ENCODE measurements at places on chromosomes 2 and 18.

DNA sequence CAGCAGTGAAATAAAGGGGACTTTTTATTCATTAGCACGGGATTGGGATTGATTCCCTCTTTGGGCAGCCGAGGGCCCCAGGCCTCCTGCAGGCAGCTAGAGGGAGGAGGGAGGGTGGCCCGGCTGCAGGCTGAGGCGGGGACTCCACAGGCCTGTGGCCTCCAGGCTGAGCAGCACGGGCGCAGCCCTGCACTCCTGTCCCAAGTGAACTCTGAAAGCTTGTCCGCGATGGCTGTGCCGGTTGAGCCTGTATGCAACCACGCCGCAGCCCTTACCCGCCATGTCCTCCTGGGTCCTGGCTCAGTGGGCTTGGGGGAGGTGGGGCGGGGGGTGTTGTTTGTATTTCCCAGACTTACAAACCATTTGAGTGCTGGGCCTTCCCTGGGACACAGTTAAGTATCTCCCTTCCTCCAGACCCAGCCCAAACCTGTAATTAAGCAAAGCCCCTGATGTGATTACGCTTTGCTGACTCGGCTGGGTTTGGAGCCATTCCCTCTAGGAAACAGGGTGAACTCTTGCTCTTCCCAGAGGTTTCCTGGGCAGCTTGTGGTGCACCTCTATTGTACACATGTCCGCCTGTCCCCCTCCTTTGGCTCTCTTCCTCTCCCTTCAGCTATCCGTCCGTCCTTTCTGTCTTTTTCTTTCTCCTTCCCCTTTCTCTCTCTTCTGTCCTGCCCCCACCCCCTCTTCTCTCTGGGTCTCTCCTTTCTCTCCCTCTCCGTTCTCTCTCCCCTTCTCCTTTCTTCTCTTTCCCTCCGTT is 5.3 kb downstream of the GLI2 start:
- peak overlapping the region; percentile 55 for H3K4me3 ChIP-seq
- H3K4me1 ChIP-seq = peaks cover 29% of the 10 kb centered on the region
- peak overlapping the region; percentile 70 for H3K27ac ChIP-seq
- no peaks in the 10 kb centered on the region for H3K27me3 ChIP-seq
- DNase-seq = peak; percentile 58

DNA sequence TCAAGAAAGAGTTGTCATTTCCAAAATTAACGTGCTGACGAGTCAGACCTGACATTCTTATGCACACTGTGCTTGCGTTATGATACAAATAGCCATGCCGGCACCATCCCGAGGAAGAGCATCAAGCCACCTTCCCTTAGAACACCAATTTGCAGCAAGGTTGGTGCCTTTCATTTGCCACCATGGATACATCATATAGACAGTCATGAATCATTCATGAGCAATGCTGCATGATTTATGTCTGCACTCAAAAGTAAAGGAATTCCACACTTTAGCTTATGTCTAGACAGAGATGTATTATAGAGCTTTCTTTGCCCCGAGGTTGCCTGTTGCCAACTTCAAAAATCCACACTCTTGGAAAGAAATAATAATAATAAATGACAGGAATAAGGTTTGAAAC is 166.9 kb downstream of the VWC2L start:
- no peak overlapping the region for H3K27ac ChIP-seq
- H3K27me3 ChIP-seq = no peaks in the 10 kb centered on the region
- no peaks in the 10 kb centered on the region for H3K4me1 ChIP-seq
- DNase-seq = no peak
- no peaks in the 10 kb centered on the region for H3K36me3 ChIP-seq

GRCh38 chr2:129752176-129752575 is 227.3 kb upstream of the RAB6C start:
- no peaks in the 10 kb centered on the region for H3K36me3 ChIP-seq
- no peaks in the 10 kb centered on the region for H3K4me1 ChIP-seq
- no peak overlapping the region for H3K27ac ChIP-seq
- H3K4me3 ChIP-seq = no peak overlapping the region

- H3K27ac ChIP-seq = no peak overlapping the region
- DNase-seq = no peak
- no peaks in the 10 kb centered on the region for H3K36me3 ChIP-seq
- H3K4me1 ChIP-seq = peaks cover 9% of the 10 kb centered on the region
- no peak overlapping the region for H3K4me3 ChIP-seq
Observed at GRCh38 chr2:64329848-64330247, 124.1 kb upstream of the LGALSL start.

DNA sequence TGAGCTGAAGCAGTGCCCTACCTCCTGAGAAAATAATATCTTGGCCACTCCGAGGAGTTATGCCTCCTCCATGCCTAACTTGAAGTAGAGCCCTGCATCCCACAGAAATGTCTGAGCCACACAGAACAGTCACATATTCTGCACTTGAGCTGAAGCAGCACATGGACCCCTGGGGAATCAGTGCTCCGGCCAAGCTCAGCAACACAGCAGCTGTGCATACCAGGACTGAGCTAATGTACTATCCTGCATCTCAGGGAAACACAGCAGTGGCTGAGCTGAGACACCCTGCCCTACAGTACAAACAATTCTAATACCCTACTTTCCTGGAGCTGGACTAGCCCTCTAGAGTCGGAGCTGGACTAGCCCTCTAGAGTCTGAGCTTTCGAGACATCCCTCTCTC is 166.9 kb downstream of the ZNF516 start:
- no peak overlapping the region for H3K27ac ChIP-seq
- H3K36me3 ChIP-seq = no peaks in the 10 kb centered on the region
- H3K27me3 ChIP-seq = no peaks in the 10 kb centered on the region
- H3K4me1 ChIP-seq = no peaks in the 10 kb centered on the region
- no peak for DNase-seq
- no peak overlapping the region for H3K4me3 ChIP-seq

DNA sequence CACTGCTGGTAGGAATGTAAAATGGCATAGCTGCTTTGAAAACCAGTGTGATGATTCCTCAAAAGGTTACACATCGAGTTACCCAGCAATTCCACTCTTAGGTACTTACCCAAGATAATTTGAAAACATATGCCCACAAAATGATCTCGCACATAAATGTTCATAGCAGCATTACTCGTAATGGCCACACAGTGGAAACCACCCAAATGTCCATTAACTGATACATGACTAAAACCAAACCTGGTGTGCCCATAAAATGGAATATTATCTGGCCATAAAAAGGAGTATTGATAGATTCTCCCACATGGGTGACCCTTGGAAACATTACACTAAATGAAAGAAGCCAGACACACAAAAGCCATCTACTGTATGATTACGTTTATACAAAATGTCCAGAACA is 70.4 kb downstream of the ALPK2 start:
- no peak for DNase-seq
- H3K27ac ChIP-seq = no peak overlapping the region
- H3K27me3 ChIP-seq = no peaks in the 10 kb centered on the region
- H3K36me3 ChIP-seq = no peaks in the 10 kb centered on the region
- no peaks in the 10 kb centered on the region for H3K4me1 ChIP-seq

DNA sequence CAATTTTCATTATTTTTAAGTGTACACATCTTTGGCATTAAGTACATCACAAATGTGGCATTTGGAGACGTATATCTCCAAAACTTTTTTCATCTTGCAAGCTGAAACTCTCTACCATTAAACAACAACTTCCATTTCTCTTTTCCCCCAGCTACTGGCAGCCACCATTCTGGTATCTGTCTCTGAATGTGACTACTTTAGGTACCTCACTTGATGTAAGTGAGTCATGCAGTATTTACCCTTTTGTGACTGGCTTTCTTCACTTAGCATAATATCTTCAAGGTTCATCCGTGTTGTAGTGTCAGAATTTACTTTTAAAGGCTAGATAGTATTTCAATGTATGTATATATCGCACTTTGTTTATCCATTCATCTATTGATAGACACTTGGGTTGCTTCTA is 17.0 kb downstream of the BABAM2 start:
- no peaks in the 10 kb centered on the region for H3K27me3 ChIP-seq
- H3K4me3 ChIP-seq = no peak overlapping the region
- no peak for DNase-seq
- H3K4me1 ChIP-seq = peaks cover 7% of the 10 kb centered on the region
- H3K27ac ChIP-seq = no peak overlapping the region

DNA sequence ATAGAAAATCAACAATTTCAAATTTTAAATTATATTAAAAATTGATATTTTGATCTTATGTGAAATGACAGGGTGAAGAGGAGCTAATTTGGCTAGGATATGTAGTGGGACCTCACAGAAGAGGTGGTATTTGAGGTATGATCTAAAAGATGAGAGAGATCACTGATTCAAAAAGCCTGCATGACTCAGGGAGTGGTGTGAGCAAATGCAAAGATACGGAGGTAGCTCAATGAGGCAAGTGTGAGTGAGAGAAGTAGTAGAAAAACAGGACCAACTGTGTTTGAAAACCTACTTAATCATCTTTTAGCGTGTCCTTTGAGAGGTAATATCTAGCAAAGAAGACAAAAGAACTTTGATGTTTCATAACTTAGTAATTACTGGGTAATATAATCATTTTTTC is 557.5 kb downstream of the DSC3 start:
- no peak overlapping the region for H3K4me3 ChIP-seq
- no peaks in the 10 kb centered on the region for H3K27me3 ChIP-seq
- H3K27ac ChIP-seq = no peak overlapping the region
- H3K4me1 ChIP-seq = no peaks in the 10 kb centered on the region

GRCh38 chr2:144711084-144711483 is 191.2 kb upstream of the ZEB2 start:
- no peak overlapping the region for H3K27ac ChIP-seq
- H3K36me3 ChIP-seq = no peaks in the 10 kb centered on the region
- no peaks in the 10 kb centered on the region for H3K4me1 ChIP-seq

GRCh38 chr2:30447149-30448045 is at the start of gene LCLAT1:
LCLAT1 (plus strand) TSS chr2:30447246; CDS start chr2:30525591, 78,345 bp downstream.
- H3K36me3 ChIP-seq = no peaks in the 10 kb centered on the region
- H3K27ac ChIP-seq = peak within 1 kb of the TSS; percentile 67
- H3K4me1 ChIP-seq = peaks cover 10% of the 10 kb centered on the region
- no peaks in the 10 kb centered on the region for H3K27me3 ChIP-seq

DNA sequence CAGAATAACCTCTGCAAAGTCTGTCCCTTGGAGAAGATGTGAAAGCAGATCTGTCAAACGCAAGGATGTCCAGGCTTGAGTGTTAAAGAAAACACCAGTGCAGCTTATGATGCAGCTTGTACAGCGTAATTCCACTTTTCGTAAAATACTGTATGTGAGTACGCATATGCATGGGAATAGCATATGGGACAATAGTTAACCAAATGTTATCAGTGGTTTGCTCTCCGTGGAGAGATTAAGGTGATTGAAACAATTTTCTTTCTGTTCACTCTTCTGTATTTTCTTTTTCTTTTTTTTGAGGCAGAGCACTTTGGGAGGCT is 27.2 kb downstream of the ATOH8 start:
- H3K27ac ChIP-seq = no peak overlapping the region
- H3K4me1 ChIP-seq = peaks cover 13% of the 10 kb centered on the region
- no peaks in the 10 kb centered on the region for H3K27me3 ChIP-seq
- DNase-seq = no peak

DNA sequence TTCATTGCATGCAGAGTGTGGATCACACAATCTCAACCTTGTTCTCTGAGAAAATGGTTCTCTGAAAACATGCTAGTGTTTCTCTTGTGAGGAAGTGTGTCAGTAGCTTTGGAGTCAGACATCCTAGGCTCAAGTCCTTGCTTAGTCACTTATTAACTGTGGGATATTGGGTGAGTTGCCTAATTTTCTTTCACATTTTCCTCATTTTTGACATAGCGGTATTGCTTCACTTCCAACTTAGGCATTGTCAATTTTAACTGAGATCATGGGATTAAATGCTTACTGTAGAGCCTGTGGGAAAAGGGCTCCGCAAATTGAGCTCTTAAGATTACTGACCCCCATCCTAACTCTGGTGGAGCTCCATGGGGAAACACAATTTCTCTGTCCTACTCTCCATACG is 622.2 kb downstream of the CNTNAP5 start:
- no peak for DNase-seq
- H3K4me1 ChIP-seq = no peaks in the 10 kb centered on the region
- H3K36me3 ChIP-seq = no peaks in the 10 kb centered on the region
- no peaks in the 10 kb centered on the region for H3K27me3 ChIP-seq

- peaks cover 10% of the 10 kb centered on the region for H3K4me1 ChIP-seq
- no peaks in the 10 kb centered on the region for H3K27me3 ChIP-seq
- H3K27ac ChIP-seq = no peak overlapping the region
- no peak for DNase-seq
- no peaks in the 10 kb centered on the region for H3K36me3 ChIP-seq
Observed at GRCh38 chr18:58850786-58851469, 13.7 kb upstream of the ZNF532 start.

DNA sequence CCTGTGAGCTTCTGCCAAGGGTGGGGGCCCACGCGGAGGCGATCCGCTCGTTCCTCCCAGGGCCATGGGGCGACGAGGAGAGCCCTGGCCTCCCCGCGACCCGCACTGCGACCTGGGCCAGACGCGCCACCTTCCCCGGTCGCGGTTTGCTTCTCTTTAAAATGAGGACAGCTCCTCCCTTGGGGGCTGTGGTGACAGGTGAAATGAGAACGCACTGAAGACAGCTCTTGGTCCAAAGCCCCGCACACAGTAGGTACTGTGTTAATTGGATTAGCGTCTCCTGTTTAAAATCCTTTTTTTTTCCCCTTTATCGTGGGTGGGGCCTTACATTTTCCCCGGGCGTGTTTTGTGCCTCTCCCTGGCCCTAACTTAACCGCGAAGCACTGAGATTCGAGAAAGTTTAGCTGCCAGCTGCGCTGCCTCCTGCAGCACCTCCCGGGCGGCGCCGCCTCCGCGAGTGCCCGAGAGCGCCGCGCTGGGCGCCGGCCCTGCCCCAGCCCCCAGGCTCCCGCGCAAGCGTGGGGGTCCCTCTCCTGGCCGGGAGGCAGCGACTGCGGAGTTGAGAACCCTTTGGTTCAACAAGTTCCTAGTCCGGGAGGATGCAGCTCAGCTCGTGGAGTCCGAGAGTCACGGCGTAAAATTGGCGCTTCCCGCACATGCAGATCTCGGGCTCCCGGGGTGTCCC is 1.1 kb downstream of the HPCAL1 start:
- peak overlapping the region; percentile 33 for H3K27ac ChIP-seq
- peak overlapping the region; percentile 79 for H3K4me3 ChIP-seq
- H3K27me3 ChIP-seq = no peaks in the 10 kb centered on the region
- H3K4me1 ChIP-seq = peaks cover 27% of the 10 kb centered on the region
